ENCODE measurements at places on chromosomes 2 and 18.
A peak's percentile ranks its signal among the peaks of the same experiment; 100 is the strongest.

- no peak for DNase-seq
Measured at GRCh38 chr2:54879598-54880332, 156.3 kb downstream of the EML6 start.

DNA sequence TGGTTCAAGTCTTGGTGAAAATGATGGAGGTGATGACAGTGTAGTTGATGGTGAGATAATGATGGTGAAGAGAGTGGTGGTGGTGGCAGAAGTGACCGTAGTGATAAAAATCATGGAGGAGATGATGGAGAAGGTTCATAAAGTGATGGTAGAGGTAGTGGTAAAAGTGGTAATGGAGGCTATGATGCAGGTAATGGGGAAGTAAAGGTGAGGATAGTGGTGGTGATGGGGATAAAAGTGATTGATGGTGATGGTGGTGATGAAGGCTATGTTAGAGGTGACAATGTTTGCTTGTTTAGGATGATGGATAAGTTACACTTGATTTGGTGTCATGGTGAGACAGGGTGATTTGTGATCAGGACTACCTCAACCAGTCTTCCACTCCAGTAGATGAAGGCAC, 268.9 kb downstream of the DYSF start:
- DNase-seq = no peak

- DNase-seq = no peak
Measured at GRCh38 chr2:101958061-101958460, 33.7 kb upstream of the IL1R2 start.

DNA sequence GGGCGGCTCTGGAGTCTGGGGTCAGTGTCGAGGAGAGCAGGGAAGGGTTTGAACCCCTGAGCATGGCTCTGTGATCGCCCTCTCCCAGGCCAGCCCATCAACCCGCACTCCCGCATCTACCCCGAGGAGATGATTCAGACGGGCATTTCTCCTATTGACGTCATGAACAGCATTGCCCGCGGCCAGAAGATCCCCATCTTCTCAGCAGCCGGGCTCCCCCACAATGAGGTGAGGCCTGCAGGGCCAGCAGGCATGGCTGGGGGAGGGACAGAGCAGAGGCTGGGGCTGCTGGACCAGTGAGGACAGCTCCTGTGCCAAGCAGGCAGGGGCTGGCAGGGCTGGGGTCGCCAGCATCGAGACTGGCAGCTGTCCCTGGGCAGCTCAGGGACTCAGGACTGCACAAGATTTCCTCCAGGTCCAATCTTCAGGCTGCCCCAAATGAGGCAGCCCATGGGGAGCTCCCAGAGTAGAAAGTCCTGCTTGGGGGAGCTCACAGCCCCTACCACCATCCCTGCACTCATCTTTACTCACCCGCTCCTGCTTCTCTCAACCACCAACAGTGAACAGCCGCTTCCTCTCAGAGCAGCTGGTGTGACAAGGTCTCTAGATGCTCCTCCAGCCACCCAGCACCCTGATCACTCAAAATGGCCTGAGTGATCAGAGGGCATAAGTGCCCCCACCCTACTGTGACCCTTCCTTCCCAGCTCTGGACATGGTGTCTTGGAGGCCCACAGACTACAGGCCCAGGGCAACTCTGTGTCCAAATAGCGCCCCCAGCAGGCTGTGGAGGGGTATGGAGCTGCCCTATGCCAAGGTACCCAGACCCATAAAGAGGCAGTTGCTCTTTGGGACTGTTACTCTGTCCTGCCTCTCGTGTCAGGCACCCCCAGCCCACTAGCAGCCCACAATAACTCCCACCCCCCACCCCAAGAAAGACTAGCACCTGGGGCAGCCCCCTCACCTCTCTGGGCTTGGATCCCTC, 18.3 kb upstream of the ANKRD53 start:
- no peak for DNase-seq

DNA sequence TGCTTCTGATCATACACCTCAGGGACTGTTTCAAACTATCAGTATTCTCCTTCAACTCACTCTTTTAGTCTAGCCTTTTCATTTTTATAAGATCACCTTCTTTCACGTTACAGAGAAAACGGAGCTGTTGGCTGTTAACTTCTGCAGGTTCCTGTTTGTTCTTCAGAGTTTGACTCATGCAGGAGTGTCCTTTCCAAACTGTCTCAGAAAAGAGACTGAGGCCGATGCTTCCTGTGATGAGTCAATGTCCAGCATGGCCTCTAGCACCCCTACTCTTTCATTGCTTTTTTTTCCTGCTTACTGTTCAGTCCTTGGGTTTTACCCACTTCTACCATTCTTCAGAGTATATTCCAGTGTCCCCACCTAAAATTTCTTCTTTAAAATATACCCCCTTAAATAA, 240.8 kb upstream of the RGPD4 start:
- no peak for DNase-seq

GRCh38 chr18:74840492-74841167, 243.0 kb downstream of the ZNF407 start:
- peak; percentile 25 for DNase-seq

- no peak for DNase-seq
Measured at GRCh38 chr18:55932675-55933074, 344.7 kb upstream of the TCF4 start.

DNA sequence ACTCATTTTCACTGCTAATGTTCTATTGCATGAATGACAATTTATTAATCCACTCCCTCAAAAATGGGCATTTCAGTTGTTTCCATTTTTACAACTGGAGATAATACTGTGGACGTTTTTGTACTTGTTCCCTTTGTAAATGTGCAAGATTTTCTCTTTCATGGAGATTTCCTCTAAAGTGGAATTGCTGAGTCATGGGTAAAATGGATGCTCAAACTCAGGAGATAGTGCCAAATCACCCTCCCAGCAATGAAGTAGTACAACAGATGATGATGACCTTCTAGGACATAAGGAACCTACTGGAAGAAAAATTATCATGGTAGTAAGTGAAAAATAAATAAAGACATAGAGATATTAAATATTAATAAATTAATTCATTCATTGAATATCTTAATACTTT, 460.8 kb upstream of the CHST9 start:
- DNase-seq = no peak

All from GM04504 (cell line).